Cortex of kidney (tissue), 1 donor: ENCODE measurements at places on chromosomes 7 and 10.

DNA sequence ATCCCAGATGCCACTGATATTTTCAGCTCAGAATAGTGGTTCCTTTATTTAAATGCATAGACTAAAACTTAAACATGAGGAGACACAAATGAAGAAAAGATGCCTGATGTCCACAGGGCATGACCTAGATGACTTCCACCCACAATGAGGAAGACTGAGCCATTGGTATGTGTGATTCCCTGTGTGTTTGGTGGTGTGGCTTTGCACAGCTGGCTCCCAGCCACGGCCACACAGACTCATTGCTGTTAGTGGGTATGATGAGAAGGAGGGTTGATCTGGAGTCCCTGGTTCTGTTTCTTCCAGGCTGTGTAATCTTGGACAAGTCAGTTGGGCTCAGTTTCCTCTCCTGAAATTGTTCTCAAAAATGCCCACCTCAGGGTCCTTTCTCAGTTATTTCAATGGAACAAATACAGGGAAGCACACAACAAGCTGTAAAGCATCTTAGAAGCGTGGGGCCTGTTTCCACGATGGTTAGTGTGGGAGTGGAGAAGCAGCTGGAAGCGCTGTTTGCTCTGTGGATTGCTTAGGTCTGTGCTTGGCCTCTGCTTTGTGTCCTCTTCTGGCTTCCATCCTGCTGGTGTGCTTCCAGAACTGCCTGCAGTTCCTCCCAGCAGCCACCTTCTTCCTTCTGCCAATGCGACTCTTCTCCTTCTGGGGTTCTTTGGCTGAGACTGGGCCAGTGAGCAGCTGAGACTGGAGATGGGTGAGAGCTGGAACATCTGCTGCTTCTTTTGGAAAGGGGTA, 303.7 kb downstream of the BMPER start:
- DNase-seq, result no peak

DNA sequence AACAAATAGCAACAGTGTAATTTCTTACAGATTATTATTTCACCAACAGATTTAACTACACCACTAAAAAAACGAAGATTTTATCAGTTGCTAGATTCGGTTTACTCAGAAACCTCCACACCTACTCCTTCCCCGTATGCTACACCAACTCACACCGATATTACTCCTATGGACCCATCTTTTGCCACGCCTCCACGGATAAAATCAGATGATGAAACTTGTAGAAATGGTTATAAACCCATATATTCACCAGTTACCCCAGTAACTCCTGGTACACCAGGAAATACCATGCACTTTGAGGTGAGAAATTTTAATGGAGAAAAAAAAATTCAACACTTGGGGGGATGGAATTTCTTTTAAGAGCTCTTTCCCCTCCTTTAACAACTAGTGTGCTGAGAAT, 92.5 kb downstream of the KMT2E start:
- DNase-seq, result no peak

GRCh38 chr10:99484626-99485581, 47.8 kb upstream of the NKX2-3 start:
- DNase-seq, result no peak

DNA sequence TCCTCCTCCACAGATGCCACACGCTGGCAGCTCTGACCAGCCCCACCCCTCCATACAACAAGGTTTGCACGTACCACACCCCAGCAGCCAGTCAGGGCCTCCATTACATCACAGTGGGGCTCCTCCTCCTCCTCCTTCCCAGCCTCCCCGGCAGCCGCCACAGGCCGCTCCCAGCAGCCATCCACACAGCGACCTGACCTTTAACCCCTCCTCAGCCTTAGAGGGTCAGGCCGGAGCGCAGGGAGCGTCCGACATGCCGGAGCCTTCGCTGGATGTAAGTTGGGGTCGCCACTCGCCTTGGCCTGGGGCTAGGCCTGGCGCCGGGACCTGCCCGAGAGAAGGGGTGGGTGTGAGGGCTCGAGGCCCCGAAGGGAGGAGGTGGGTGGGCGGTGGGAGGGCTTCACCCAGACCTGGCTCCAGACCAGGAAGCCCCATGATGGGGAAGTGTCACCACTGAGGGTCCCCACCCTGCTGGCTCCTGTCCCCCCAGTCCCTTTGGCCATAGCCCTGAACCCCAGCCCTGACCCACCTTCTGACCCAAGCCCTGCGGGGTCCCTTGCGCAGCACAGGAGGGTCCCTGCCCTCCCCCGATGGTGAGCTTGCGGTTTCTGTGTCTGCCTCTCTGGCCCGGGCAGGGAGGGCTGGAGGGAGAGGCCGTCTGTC, 36.2 kb upstream of the PPIF start:
- no peak for DNase-seq

DNA sequence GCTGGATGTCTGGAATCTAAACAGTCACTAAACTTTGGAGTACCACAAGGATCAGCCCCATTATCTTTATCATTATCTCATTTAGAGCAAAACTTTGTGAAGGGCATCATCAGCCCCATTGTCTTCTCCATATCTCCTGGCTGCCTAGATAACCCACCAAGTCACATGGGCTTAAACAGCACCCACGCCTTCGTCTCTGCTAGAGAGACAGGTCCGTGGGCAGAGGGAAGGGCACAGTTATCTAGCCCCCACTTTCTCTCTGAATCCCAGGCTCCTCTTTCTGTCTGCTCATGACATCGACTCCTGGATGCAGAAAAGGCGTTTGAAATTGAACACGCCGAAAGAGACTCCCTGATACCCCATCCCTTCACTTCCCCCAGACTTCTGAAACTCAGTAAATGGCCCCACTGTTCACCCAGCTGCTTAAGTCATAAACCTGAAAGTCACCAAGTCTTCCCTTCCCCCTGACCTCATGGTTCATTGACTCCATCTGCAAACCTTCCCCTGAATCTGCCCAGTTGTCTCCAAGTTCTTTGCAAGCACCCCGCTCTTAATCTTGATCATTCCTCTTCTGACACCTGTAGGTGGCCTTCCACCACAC, 20.9 kb upstream of the PARD3 start:
- no peak for DNase-seq

DNA sequence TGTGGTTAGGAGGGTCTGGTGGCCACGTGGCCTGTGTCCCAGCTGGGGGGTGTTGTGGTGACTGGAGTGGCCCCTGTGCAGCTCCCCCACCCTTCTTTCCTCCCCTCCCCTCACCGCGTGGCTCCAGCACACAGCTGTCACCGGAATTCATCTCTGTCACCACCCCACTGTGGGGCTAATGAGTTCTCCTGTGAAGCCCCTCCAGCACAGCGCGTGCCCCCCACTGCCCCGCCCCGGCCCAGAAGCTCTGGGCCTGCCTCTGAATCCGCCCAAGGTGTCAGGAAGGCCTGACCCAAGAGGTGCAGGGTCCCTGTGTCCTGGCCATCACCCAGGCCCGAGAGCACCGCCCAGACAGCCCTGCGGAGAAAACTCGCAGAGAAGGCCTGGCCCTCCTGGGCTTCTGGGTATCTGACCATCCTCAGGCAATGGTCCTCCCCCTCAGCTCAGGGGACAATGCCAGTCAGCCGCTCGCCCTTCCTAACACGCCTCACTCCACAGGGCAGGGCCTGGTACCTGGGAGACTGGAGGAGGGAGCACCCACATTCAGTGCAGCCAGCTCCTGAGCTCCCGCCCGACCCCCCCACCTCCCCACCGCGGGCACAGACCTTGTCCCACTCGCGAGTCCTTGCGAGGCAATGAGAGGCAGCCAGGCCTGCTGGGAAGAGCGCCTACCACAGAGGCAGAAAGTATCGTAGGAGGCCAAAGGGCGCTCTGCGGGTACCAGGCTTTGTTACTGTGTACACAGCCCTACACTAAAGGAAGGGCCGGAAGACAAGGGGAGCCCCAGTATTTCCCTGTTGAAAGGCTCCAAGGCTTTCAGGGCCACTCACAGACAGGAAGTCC, 38.2 kb downstream of the GBX1 start:
- DNase-seq, result no peak

- DNase-seq, result no peak
Measured at GRCh38 chr7:1758028-1758858, 88.2 kb downstream of the ELFN1 start.

DNA sequence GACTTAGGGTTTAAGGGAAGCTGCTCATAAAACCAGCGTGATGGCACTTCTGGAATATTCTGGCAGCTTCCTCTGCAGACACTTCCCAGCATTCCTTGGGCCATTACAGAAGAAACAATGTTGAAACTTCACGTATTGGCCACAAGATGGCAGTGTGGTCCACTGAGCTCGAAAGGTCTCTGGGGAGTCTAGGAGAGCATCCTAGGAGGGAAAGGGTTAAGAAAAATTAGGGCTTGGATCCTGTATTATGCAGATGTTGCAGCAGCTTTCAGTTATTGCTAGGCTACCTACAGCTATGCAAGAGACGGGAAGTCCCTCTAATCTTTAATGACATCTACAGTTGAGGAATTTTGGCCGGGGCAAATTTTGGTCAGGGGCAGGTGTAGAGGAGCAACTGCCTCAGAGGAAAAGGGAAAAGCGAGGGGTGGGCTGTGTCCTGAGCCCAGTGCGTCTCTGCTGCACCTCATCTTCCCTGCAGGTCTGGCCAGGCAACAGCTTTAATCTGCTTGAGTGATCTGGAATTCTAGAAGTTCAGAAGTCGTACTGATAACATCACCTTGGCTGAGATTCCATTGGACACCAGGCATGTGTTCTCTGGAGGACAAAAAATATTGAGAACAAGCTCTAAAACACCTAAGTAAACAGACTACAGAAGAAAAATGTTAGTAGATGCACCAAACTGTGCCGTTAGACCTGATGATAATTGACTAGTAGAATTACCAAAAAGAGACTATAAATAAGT, 220.8 kb upstream of the PRSS58 start:
- DNase-seq, result no peak

- no peak for DNase-seq
Measured at GRCh38 chr7:130084037-130084875, 13.9 kb downstream of the KLHDC10 start.

DNA sequence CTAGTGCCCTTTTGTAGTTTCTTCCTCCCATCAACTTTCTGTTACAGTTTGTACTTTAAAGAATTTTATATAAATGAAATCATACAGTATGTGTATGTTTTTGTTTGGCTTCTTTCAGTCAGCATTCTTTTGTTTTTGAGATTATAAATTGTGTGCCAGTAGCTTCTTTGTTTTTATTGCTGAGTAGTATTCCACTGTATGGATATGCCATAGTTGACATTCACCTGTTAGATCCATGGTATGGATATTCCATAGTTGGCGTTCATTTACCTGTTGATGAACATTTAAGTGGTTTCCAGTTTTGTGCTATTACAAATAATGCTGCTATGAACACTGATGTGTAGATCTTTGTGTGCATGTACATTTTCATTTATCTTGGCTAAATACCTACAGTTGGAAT, 70.8 kb upstream of the SYPL1 start:
- DNase-seq, result no peak

DNA sequence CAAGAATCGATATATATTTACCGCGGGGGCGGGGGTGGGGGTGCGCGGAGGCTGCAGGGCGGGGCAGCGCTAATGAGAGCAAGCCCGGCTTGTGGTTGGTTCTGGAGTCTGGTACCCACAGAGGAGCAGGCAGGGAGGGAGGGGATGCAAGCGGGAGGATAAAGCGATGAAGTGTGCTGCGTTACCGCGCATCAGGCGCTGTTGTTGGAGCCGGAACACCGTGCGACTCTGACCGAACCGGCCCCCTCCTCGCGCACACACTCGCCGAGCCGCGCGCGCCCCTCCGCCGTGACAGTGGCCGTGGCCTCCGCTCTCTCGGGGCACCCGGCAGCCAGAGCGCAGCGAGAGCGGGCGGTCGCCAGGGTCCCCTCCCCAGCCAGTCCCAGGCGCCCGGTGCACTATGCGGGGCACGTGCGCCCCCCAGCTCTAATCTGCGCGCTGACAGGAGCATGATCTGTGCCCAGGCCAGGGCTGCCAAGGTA, at the start of gene HECW1:
Gene HECW1 (plus strand): TSS at position 189 of the 482 bp plus-strand sequence. CDS start 131,259 bp downstream, outside the sequence.
- no peak for DNase-seq

- no peak for DNase-seq
Measured at GRCh38 chr7:127404286-127405072, 12.0 kb upstream of the ZNF800 start.

DNA sequence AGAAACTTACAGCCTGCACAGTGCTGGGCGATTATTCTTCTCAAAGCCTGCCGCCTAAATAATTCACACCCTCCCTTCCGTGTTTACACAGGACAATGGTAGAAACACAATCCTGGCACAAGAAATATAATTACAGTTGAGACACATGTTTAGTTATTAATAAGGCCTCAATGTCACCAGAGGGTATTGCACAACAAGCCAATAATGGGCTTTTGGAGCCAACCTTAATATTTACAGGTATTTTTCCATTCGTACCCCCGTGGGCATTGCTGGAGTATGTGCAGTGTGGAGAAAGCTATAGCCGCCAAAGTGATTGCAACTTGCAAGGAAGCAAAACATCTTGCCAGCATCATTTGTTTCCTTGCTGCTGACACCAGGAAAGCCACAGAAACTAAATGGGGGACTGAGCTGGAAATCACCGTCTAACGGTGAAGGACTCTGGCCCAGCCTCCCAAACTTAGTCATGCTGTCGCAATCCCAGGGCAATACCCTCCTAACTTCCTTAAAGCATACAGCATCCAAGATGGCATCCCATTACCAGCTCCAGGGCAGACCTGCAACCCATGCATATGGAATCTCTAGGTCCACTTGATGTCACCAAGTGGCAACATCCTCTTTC, 8.6 kb downstream of the CALN1 start:
- no peak for DNase-seq

GRCh38 chr10:78366663-78367411, 333.2 kb downstream of the RPS24 start:
- DNase-seq, result no peak

- DNase-seq, result no peak
Measured at GRCh38 chr10:116598329-116598728, 7.6 kb downstream of the PNLIPRP1 start.

GRCh38 chr7:1201916-1202315, 30.8 kb upstream of the UNCX start:
- no peak for DNase-seq

GRCh38 chr7:69681181-69681580, 82.9 kb downstream of the AUTS2 start:
- DNase-seq, result no peak

- DNase-seq, result no peak
Measured at GRCh38 chr7:57363321-57363720, 86.7 kb upstream of the ZNF716 start.

DNA sequence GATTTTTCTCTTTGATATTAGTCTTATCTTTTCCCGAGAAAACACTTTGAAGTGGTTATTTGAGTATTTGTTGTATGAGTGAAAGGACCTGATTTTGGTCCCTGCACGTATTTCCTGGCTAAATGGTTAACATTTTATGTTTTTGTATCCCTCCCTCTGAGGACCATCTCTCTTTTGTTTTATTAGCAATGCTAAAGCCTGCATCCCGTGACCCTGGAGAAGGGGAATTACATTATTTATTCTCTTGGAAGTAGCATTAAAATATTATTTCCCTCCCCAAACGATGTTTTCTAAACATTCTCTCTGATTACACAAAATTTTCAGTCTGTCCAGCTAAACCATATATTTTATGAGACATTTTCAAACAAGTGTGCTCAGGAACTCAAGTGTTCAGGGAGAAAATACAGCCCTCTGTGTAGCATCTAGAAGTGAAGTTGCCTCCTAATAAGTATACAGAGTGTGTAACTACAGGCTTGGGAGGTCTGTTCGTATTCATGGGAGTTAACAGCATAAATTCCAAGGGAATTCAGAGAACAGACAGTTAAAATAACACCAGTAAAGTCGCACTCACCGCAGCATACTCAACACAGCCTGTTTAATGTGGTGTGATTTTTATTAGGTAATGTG, 163.8 kb upstream of the NPVF start:
- no peak for DNase-seq

GRCh38 chr10:104925232-104925851, 284.3 kb downstream of the SORCS3 start:
- DNase-seq, result no peak
